Lower leg skin (tissue), 4 donors: ENCODE measurements at places on chromosomes 1 and 21. TPM values are rescaled to one million over a fixed set of nuclear protein-coding genes. Genes with fewer than 3 reads are reported as not detected.

KMO gene
- total RNA-seq, result not detected

SYCP1 gene
- total RNA-seq, result not detected

SPRR4 gene
- total RNA-seq, result 4.0 TPM

SELENBP1 gene
- total RNA-seq, result 39.5 TPM

SLC35F3 gene
- 0.75 TPM for total RNA-seq

PADI2 gene
- 9.2 TPM for total RNA-seq

POU2F1 gene
- total RNA-seq, result 9.6 TPM

DSCAM gene
- not detected for total RNA-seq
